Islet precursor cell (in vitro differentiated cells): ENCODE measurements at places on chromosomes 1 and 21.

- DNase-seq: no peak
Measured at GRCh38 chr1:218755128-218755527, 410.0 kb downstream of the TGFB2 start.

DNA sequence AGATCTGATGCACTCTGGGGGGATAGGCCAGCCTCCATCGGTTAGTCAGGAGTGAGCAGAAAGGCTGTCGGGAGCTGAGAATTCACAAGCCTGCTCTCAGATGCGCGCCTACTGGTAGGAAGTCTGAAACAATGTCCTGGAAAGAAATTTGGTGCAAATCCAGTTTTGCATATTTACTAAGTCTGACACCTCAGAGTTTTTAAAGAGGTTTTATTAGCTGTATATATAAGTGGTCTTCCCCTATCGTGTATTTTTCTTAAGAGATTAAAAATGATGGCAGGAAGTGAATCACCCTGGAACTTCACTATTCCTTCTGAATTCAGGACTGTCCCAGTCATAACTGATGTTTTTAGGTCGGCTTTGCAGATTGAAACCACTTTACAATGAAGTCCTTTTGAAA lies 99.8 kb upstream of the C1orf105 start:
- DNase-seq: no peak

DNA sequence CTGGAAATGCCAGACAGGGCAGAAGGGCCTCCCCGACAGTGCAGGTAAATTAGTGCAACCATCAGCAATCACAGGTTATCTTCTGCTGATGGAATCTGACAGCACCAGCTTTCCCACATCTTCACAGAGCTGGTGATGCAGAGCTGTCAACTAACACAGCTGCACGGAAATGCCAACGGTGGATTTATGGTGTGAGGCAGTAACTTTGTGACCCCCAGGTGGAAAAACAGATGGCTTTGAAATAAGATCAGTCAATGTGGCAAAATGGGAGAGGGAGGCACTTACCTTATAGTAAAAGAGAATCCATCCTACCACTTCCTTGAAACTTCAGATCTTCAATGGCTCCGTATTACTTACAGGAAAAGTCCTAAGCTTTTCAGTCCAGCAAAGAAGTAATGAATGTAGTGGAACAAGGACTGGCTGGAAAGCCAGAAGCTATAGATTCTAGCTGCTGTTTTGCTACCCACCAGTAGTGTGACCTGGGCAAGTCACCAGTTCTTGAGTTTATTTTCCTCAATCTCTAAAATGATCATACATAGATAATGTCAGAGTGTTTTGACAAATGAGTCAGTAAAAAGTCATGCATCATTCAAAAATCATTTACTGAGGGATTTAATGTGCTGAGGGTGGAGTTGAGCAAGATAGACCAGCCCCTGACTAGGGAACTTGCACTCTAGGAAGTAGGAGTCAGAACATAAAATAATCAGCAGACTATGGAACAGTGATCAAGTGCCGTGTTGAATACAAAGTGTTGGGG lies 245.7 kb upstream of the JUN start:
- DNase-seq: no peak

GRCh38 chr1:53703174-53703573 lies 35.8 kb downstream of the GLIS1 start:
- no peak for DNase-seq

- DNase-seq: no peak
Measured at GRCh38 chr1:54115520-54115919, 37.3 kb downstream of the CDCP2 start.

DNA sequence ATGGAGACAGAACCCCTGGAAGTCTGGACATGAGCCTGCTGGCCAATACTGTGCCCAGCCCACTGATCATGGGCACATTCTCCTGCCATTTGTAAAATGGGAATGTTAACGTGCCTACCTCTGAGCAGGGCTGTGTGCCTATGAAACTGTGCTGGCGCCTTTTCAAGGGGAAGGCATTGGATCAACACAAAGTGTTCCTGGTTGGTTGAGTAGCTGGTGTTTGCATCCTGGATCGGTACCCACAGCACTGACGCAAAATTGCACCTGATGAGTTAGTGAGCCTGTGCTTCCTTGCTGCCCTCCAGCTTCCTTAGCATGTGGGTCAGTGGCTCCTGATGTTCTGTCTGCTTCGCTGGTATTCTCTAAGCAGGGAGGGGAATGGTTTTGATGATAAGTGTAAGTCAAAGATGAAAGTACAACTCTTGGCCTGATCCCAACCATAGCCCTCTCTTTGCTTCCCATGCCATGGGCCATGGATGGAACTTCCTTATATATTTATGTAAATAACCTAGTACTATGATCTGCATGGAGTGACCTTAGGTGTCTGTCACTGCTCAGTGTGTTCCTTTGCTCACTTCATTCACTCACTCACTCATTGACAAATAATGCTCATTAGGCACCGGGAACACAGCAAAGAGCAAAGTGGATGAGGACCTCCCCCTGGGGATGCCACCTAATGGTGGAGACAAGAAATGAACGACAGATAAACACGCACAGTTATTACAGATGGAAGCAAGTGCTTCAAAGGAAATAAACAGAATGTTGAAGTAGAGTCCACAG lies 22.7 kb downstream of the MAB21L3 start:
- peak; percentile 52 for DNase-seq

DNA sequence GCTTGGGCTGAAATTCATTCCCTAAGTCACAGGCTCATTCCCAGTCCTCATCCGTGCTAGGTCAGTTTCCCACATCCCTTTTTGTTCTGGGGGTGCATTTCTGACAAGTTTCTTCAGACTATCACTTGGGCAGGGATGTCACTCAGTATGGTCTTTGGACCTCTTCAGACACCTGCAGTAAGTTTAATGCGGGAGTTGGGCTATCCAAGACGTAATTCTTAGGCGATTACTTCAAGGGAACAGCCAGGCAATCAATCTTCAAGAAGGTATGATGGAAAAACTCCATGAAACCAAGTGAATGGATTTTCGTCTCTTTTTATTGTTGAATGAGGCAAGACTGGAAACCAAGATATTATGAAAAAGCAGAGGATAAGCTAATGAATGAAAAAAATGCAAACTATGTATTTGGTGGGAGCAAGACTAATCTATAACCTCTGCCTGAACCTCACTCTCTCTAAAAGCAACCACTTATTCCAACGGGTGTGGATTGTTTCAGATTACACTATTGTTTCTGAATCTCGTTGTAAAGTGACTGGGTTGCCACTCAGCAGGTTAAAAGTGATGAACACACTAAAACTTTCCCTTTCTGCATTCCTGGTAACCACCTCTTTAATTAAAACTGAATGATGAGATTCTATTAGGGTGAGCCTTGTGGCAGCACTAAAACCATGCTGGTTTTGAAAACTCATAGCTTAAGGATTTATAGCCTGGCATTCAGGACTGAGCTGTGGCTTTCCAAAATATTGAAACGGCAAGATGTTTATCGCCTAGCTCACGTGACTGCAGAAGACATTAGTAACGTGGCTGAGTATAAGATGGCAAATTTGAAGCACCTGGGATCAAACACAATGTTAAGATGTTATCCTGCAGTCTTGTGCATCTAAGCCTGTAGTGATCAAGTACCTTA lies 1.1 kb downstream of the RASAL2 start:
- no peak for DNase-seq

DNA sequence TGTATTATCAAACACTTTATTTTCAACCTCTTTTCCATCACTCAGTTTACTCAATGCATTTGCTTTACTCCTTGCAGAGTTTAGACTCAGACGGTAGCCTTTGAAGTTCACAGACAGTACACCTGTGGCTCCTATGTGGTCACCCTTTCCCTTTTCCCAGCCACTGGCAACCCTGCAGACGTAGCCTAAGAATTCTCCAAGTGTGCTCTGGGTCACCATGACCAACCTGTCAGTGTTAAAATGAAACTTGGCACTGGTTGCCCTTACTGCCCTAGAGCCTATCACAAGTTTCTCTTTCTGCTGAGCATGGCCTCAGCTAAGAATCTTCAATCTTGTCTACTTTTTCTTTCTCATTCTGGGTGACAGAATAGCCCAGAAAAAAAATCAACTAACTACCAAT lies 25.5 kb upstream of the DNAH14 start:
- no peak for DNase-seq

DNA sequence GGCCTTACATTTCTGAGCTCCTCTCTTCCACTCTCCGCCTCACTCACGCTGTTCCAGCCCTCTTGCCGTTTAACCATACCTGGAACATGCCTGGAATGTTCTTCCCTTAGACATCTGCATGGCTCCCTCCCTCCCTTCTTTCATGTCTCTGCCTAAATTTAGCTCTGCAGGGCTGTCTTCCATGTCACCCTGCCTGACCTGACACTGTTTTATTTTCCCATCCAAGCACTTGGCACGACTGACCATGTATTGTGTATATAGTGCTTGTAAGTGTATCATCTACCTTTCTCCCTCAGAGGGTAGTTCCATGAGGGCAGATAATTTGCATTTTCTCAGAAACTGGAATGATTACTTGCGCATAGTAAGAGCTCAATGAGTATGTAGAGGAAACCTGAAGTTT lies 47.3 kb downstream of the ST6GALNAC3 start:
- no peak for DNase-seq

DNA sequence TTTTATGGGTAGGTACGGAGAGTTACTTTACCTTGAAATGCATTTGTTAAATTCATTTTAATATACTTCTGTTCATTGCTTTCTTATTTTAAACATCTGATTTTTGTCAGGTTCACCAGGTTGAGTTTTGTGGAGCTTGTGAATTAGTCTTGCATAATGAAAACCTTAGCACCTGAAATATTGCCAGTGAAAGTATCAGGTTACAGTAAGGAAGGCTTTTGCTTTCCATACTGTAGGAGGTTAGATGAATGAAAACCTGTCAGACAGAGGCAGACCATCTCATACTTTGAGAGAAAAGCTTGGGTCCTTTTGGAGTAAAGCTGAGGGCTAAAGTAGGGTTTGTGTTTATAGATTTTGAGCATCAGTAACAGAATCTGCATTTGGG lies 34.7 kb downstream of the THRAP3 start:
- DNase-seq: no peak

DNA sequence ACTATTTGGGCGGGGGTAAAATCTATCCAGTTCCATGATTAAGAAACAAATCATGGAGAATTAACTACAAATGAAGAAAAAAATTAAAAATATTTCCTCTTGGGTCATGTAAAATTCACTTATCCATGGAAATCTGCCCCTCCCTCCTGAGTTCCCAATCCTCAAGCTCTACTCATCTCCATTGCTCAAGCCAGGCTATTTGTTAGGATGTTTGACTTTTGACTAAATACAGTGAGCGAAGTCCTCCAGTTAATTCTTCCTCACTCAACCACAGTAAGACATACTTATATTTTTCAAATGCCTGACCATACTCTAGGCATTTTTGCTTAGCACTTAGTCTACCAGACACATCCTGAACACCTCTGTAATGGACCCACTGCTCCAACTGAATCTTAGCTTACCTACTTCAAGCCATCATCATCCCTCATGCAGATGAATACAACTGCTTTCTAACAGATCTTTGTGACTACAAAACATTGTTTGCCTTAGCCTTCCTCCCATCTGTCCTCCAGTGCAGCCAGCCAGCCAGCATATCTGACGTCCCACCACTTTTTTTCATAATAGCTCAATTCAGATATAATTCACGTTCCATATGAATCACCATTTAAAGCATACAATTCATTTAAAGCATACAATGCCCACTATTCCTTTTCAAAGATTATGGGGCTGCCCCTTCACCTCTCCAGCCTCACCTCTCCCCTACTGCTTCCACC lies 154.2 kb downstream of the RERE start:
- DNase-seq: no peak

GRCh38 chr1:26945138-26945537 lies 15.1 kb downstream of the KDF1 start:
- no peak for DNase-seq

- DNase-seq: no peak
Measured at GRCh38 chr1:54302951-54303843, 103.0 kb downstream of the SSBP3 start.

DNA sequence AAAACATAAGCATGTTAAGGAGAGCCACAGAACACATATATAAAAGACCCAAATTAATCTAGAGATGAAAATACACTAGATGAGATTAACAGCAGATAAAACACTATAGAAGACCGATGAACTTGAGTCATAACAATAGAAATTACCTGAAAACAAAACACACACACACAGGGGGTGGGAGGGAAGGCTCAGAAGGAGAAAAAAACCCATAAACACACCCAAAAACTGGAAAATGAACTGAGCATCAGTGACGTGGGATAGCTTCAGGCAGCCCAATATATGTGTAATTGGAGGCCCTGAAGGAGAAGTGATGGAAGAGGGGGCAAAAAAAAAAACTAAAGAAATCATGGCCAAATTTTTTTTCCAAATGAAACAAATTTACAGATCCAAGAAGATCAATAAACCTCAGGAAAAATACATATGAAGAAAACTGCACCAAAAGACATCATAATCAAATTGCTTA lies 11.4 kb downstream of the ALDH9A1 start:
- DNase-seq: no peak

DNA sequence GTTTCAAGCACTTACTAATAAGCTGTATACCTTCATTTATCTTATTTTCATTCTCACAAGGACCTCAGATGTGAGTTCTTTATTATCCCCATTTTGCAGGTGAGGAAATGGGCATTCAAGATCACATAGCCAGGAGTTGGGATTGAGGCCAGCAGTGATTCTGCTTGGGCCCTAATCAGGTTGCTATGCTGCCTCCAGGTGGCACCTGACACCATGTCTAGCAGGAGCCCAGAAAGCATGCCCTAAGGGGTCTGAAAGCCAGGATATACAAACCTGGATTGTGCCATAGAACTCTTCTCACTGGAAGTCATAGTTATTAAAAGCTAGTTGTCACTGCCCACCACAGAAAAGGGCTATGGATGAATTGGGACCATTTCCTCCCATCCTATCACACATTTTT lies 61.1 kb downstream of the FYB2 start:
- peak; percentile 80 for DNase-seq

DNA sequence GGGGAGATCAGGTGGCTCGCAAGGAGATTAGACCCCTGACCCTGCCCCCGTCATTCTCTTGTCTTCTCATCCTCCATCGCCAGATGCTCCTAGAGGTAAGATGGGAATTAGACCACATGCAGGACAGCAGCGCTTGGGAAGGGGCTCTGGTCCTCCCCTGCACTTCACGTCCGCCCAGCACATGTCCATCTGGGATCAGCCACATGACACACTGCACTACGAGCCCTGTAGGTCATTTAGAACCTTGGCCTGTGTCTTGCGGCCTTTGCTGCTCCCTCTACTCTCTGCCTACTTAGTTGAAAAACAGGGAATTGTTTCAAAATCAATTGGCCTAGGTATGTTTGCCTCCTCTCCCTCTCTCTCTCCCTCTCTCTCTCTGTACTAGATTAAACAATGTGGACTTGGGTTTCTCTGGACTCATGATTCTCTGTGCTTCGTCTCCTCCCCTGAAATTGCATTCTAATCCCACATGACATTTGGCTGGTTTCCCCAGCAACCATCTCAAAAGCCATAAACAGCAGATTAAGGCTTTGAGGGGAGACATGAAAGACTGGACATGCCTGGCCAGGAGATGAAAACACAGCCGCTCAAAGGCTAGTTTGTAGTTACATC lies 3.8 kb upstream of the NCMAP start:
- DNase-seq: no peak

DNA sequence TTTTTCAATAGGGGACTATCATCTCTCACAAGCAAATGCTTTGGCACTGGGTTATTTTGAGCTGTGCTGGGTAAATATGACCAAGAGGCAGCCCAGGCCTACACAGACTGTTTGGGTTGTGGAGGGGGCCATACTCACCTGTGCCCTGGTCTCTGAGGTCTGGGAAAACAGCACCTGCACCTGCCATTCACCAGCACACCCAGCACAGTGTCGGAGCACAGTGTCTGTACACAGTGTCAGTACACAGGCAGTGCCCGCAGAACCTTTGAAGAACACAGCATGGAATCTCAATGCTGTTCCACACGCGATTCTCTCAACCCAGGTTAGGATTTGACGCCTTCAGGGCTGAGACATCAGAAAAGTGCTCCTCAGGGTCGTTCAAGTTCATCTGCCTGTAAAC lies 35.0 kb upstream of the FAM89A start:
- no peak for DNase-seq
